ENCODE measurements at places on chromosomes 3 and 15.

DNA sequence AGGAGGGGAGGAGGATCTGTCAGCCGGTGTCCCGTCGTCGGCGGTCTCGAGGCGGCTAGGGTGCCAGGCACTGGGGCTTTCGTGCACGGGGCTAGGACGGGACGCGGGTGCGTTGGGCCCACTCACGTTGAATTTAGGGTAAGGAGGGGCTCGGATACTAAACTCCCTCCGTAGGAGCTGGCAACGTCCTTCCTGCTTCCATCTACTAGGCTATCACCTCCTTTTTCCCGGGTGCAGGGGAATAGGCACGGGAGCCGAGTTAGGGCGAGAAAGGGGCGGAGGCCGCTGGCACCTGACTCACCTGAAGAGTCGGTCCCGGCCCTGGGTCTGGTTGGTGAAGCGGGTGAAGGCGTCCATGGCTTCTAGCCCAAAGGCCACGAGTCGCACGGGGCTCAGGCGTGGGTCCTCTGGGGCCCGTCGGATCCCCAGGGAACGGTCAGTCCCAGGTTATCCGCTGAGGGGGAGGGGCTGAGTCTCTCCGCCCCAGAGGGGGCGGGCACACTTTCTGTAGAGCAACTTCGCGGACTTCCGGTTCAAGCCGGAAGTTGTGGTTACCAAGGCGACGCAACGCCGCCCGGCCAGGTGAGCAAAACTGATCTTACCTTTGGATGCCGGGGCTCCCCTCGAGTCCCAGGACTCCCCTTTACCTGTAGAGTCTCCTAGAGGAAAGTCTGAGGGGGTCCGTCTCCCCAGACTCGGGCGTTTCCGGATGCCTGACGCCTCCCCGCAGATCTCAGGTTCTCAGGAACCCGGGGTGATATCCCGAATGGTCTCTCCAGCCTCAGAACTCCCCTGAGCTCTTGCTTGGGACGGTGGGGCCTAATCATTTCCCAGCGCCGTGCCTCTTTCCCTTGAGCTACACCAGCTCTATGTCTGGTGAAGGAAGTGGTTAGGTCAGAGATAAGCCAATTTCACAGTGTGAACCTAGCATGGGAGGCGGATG lies at the start of the genes PEX11A and WDR93:
TSS of gene PEX11A (minus strand) at position 479 of the 943 bp plus-strand sequence. CDS start at position 357, 122 bp downstream.
TSS of gene WDR93 (plus strand) at position 536 of the 943 bp plus-strand sequence. CDS start 10,936 bp downstream, outside the sequence.
- peak; percentile 73 for DNase-seq

DNA sequence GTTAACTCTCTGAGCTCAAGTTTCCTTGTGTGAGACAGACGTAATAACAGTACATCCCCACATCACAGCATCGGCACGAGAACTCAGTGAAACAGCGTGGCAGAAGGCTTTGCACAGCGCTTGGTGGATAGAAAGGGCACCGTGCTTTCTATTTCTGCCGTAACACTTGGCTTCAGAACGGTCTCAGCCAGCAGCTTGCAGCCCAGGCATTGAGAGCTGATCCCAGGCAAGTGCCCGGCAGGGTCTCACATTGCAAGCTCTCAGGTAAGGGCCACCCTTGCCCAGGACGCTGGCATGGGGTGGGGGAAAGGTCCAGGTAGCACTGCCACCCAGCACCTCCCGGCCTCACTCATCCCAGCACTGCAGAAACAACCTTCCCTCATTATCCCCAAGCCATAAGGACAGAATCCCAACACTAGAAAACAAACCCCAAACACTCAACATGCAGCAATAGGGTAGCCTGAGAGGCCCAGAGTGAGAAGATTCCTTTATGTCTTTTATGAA lies 70.5 kb upstream of the ITGA11 start:
- DNase-seq, result no peak

GRCh38 chr3:52174896-52175295 lies 20.7 kb upstream of the POC1A start:
- no peak for DNase-seq

GRCh38 chr3:113329757-113330156 lies 111.5 kb downstream of the CFAP44 start:
- no peak for DNase-seq

DNA sequence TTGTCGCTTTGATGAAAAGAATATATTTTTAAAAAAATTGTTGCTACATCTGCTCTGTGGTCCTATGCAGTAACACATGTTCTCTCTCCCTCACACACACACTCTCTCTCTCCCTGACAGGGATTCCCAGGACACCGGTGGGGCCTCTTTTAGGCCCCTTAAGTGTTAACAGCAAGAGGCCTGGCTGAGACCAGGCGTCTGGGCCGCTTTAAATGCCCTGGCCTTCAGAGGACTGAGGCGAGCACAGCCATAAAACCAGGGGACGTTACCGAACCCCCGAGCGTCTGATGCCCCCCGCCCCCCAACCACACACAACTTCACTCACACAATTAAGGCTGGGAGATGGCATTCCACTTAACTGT lies 1.7 kb downstream of the BNC1 start:
- DNase-seq, result no peak

DNA sequence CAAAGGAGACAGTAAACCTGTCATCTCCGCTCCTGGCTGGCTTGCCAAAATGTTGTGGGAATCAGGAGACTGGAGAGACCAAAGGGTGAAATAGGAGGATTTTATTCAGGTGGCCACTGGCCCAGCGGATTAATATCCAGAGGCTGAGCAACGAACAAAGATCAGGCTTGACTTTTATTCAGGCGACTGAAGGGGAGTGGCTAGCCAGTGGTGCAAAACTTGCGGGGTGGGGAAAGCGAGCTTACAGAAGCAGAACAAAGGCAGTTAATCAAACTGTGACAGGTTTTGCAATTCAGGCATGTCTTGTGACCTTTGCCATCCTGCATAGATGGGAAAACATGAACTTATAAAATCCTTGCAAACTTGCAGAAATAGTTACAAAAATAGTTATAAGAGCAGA lies 19.8 kb upstream of the ACAD9 start:
- DNase-seq, result no peak

DNA sequence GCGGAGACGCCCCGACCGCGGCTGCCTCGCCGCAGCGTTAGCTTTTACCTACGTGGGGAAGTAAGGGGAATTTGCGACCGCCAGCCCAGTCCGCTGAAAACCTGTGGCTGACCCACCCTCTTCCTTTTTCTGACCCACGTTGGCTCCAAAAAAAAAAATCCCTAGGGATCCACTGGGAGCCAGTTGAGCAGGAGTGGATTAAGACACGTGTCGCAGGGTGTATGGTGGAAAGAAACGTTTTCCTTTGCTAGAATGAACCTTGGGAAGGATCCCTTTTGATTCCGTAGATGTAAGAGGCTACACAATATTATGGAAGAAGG lies 575 bp upstream of the PCYT1A start:
- no peak for DNase-seq

- no peak for DNase-seq
These were observed 1.2 kb upstream of the TM4SF1 start for GRCh38 chr3:149378478-149379309.

DNA sequence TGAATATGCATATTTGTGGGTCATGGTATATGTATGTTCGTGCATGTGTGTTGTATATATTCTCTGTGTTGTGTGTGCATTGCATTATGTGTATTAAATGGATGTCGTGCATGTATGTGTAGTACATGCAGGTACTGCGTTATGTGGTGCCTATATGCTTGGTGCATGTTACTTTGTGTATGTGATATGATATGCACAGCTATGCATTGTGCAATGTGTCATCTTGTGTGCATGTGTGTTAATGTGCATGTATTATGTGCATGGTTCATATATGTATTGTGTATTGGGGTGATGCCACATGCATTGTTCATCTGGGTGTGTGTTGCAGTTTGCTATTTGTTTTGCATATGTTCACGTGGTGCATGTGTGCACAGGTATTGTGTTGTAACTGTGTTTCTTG lies 2.9 kb downstream of the GALNT15 start:
- DNase-seq, result no peak

GRCh38 chr15:39819533-39819932 lies 36.9 kb upstream of the FSIP1 start:
- no peak for DNase-seq
